ENCODE measurements at places on chromosomes 11 and 22. TPM values are rescaled to one million over a fixed set of nuclear protein-coding genes. Genes with fewer than 3 reads are reported as not detected.

DNA sequence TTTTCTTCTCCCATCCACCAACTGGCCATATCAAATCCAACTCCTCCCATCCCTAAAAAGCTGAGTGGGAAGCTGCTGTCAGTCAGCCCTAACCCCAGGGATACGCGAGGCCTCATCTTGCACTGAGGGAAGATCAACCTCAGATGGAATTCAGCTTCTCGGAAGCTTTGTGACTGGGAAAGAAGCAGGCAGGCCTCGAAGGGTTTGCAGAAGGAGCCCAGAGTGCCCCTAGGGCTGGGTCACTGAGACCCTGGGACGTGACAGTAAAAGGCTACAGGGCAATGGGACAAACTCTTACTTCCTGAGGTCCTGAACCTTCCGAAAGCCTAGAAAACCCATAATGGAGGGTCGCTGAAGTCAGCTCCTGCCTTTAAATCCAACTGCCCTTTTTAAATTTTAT, 34.4 kb upstream of the NNMT start:
- H3K4me3 ChIP-seq = no peak overlapping the region
- no peaks in the 10 kb centered on the region for H3K4me1 ChIP-seq
- H3K36me3 ChIP-seq = no peaks in the 10 kb centered on the region

Gene CRYBB2
- not detected for total RNA-seq

DNA sequence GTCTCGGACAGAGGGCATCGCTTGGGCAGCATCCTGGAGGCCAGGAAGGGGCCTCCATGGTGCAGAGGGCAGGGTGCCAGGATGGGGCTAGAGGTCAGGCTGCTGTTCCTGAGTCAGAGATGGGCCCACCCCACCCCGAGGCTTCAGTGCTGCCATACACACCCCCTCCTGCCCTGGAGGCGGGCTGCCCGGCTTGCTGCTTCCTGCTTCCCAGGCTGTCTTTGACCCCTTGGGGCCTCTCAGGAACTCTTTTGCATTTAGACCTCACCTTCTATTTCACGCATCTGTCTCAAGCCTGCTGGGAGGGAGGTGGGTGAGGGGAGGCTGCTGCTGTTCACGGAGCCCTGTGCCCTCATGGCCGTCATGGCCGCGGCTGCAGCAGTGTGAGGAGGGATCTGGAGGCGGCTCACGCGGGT, 6.6 kb upstream of the GRAMD4 start:
- H3K27ac ChIP-seq = no peak overlapping the region
- H3K4me3 ChIP-seq = no peak overlapping the region
- no peaks in the 10 kb centered on the region for H3K36me3 ChIP-seq
- no peaks in the 10 kb centered on the region for H3K4me1 ChIP-seq

- no peaks in the 10 kb centered on the region for H3K27me3 ChIP-seq
- H3K4me1 ChIP-seq = no peaks in the 10 kb centered on the region
- H3K27ac ChIP-seq = no peak overlapping the region
- no peaks in the 10 kb centered on the region for H3K36me3 ChIP-seq
- DNase-seq = no peak
- no peak overlapping the region for H3K4me3 ChIP-seq
Observed at GRCh38 chr11:42066113-42066512, 606.7 kb upstream of the LRRC4C start.

Gene OR10S1
- total RNA-seq = not detected

GRCh38 chr22:50180727-50181521, 4.8 kb upstream of the TRABD start:
- H3K27ac ChIP-seq = no peak overlapping the region
- DNase-seq = no peak
- no peak overlapping the region for H3K4me3 ChIP-seq
- H3K36me3 ChIP-seq = no peaks in the 10 kb centered on the region
- peaks cover 5% of the 10 kb centered on the region for H3K4me1 ChIP-seq
- H3K27me3 ChIP-seq = peaks cover 3% of the 10 kb centered on the region

- no peaks in the 10 kb centered on the region for H3K4me1 ChIP-seq
- H3K27ac ChIP-seq = no peak overlapping the region
- DNase-seq = no peak
- H3K4me3 ChIP-seq = no peak overlapping the region
- H3K27me3 ChIP-seq = no peaks in the 10 kb centered on the region
Observed at GRCh38 chr11:78032090-78032489, 9.0 kb upstream of the KCTD14 start.

DNA sequence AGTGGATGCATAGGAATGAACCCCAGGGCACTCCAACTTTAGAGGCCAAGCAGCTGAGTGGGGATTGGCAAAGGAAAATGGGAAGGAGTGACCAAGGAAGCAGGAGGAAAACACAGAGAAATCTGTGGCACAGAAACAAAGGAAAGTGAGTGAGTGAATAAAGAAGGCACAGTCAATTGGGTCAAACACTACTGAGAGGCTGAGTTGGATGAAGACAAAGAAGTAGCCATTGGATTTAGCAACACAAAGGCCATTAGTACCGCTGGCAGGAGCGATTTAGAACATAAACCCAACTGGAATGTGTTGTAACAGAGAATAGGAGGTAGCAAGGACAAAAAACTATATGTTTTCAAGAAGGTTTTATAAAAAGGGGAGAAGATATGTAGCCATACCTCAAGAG, 6.6 kb upstream of the NXPE1 start:
- H3K27me3 ChIP-seq = no peaks in the 10 kb centered on the region
- H3K36me3 ChIP-seq = no peaks in the 10 kb centered on the region
- no peaks in the 10 kb centered on the region for H3K4me1 ChIP-seq
- no peak for DNase-seq
- no peak overlapping the region for H3K4me3 ChIP-seq

GRCh38 chr11:4607096-4607495, 935 bp downstream of the TRIM68 start:
- H3K4me1 ChIP-seq = peaks cover 5% of the 10 kb centered on the region
- peak overlapping the region; percentile 45 for H3K4me3 ChIP-seq
- H3K27me3 ChIP-seq = no peaks in the 10 kb centered on the region
- DNase-seq = peak; percentile 18
- peaks cover 2% of the 10 kb centered on the region for H3K36me3 ChIP-seq
- H3K27ac ChIP-seq = no peak overlapping the region

GRCh38 chr11:33001281-33001680, 14.4 kb upstream of the DEPDC7 start:
- H3K36me3 ChIP-seq = no peaks in the 10 kb centered on the region

Gene RIMBP3C
- total RNA-seq = 0.50 TPM

Gene SFI1
- 10.0 TPM for total RNA-seq

GRCh38 chr11:68312117-68312779, at the start of gene LRP5:
TSS of gene LRP5 (plus strand) at chr11:68312591. CDS start at chr11:68312715, 124 bp downstream.
- H3K36me3 ChIP-seq = no peaks in the 10 kb centered on the region
- H3K4me3 ChIP-seq = peak within 1 kb of the TSS; percentile 64
- DNase-seq = peak; percentile 30
- peak within 1 kb of the TSS; percentile 14 for H3K27ac ChIP-seq
- H3K4me1 ChIP-seq = peaks cover 2% of the 10 kb centered on the region

GRCh38 chr11:69923196-69923595, 104.0 kb upstream of the FGF3 start:
- no peaks in the 10 kb centered on the region for H3K36me3 ChIP-seq
- no peak overlapping the region for H3K4me3 ChIP-seq
- H3K4me1 ChIP-seq = peaks cover 3% of the 10 kb centered on the region
- DNase-seq = no peak
- no peak overlapping the region for H3K27ac ChIP-seq

DNA sequence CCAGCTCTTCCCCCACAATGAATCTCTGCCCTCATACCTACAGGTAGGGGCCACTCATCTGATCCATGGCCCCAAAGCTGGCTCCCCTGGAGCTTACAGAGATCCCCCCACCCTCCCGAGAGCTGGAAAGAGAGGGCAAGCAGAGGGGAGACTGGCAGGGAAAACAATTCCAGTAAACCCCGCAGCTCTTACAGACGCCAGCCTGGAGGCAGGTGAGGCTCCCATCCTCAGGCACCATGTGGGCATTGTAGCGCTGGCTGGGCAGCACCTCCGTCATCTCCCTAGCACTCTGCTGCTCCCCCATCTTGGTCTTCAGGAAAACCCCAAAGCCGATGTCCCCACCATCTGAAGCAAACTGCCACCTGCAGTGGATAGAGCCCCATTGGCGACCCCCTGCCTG, 14.1 kb downstream of the SEC14L4 start:
- H3K36me3 ChIP-seq = no peaks in the 10 kb centered on the region
- H3K4me3 ChIP-seq = no peak overlapping the region
- H3K27me3 ChIP-seq = peaks cover 2% of the 10 kb centered on the region
- H3K27ac ChIP-seq = no peak overlapping the region
- H3K4me1 ChIP-seq = no peaks in the 10 kb centered on the region

Data from fibroblast of lung (primary cell).